ENCODE measurements at places on chromosomes 5 and 9.

DNA sequence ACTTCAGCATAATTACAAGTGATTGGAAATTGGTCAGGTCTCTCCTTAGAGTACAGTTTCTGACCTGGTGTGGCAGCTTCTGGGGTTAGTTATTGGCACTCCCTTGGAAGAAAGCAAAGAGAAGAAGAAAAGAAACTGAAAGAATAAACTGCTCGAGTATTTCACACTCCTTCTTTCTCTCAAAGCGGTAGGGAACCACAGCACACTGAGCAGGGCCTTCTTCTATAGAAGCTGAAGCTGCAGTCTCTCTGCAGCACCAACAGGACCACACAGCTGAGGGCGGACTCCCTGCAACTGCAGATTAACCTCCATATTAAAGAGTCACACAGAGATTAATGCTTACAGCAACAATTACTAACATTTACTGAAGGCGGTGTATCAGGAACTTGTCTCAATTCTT, 152.0 kb downstream of the TRPM6 start:
- DNase-seq, result no peak

DNA sequence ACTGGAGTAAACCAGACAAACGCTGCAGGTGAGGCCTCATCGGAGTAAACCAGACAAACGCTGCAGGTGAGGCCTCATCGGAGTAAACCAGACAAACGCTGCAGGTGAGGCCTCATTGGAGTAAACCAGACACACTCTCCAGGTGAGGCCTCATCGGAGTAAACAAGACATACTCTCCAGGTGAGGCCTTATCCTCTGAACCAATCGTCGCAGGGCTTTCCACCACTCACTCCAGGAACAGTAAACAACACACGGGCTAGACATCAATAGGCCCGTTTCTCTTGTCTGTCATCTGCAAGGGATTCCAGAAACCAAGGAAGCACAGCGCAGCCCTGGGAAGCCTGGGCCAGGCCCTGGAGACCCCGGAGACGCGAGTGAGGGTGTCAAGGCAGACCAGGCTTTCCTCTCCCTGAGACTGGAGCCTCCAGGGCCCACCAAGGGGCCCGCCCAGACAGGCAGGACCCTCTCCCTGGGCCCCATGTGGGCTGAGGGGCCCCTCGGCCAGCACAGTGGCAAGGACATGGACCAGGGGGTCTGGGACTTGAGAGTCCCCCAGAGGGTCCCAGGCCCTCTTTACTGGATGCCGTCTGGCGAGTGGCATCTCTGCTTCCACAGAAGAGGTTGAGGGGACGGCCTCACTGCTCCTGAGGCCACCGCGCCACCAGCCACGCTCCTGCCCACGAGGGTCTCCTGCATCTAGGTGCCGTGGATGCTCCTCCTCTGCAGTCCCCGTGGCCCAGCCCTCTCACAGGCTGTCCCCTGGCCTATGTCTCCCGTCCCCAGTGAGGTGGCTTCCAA, 26.4 kb upstream of the NSMF start:
- DNase-seq, result no peak

GRCh38 chr5:141488591-141489561, at the start of gene PCDHGC5:
Gene PCDHGC5, plus strand, starts transcription at chr5:141489081. Its CDS starts 160 bp downstream, at chr5:141489241.
- DNase-seq, result peak; percentile 56

- no peak for DNase-seq
Observed at GRCh38 chr5:128815201-128815600, 150.1 kb upstream of the SLC27A6 start.

- DNase-seq, result no peak
Observed at GRCh38 chr9:136196404-136197083, 8.4 kb downstream of the LHX3 start.

DNA sequence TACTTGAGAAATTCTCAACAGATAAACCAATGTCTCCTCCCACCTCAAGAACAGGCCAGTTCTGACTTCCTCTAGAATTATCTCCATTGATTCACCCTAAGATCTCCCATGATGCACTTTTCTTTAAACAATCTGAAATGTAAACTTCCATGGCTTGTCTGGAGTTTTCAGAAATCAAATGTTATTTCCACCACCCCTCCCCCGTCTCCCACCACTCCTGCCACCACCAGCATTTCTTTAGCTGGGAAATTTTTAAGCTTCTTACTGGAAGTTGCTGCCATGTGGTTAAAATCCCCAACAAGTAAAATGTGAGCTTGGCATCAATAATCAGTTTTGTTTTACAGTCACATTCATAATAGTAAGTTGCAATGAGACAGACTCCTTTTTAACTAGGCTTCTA, 32.8 kb upstream of the BASP1 start:
- no peak for DNase-seq

DNA sequence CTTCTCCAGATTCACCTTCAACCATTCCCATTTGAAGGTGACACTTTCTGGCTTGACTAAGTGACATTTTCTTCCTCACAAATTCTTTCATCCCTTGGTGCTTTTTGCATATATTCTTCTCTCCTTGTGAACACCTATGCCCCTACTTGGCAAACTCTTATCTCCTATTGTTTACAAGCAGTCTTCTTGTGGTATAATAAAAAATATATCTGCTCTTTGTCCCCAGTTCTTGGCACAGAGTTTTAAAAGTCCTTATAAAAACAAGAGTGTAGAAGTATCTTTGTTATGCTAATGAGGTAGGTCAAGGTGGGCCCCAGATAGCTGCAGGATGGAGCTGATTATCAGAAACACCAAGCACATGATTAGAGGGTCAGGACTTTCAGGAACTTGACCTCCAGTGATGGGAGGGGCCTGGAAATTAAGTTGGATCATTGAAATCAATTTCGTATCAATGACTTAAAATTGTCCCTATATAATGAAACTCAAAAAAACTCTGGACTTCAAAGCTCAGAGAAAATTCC, 38.0 kb downstream of the TMEM161B start:
- no peak for DNase-seq

DNA sequence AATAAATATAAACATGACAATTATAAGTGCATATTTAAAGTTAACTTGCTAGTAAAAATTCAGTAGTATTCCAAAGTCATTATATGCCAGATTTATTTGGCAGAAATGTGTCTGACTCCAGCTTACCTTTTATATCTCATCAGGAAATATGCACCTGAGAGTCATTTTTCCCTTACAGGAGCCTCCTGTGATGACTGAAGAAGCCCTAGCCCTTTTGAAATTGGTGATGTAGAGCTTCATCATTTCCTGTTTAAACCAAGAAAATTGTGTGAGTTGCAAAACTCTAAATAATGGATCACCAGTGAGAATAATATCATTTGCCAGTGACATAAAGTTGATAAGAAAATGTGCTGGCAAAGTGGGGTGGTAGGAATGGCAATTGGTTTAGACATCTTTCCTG, 42.1 kb upstream of the CTNND2 start:
- DNase-seq, result no peak

- DNase-seq, result no peak
Observed at GRCh38 chr9:91346644-91347043, 15.1 kb downstream of the AUH start.

- no peak for DNase-seq
Observed at GRCh38 chr5:136033234-136033633, 4.4 kb downstream of the TGFBI start.

GRCh38 chr5:21613971-21614488, 1239.1 kb downstream of the CDH12 start:
- DNase-seq, result no peak

DNA sequence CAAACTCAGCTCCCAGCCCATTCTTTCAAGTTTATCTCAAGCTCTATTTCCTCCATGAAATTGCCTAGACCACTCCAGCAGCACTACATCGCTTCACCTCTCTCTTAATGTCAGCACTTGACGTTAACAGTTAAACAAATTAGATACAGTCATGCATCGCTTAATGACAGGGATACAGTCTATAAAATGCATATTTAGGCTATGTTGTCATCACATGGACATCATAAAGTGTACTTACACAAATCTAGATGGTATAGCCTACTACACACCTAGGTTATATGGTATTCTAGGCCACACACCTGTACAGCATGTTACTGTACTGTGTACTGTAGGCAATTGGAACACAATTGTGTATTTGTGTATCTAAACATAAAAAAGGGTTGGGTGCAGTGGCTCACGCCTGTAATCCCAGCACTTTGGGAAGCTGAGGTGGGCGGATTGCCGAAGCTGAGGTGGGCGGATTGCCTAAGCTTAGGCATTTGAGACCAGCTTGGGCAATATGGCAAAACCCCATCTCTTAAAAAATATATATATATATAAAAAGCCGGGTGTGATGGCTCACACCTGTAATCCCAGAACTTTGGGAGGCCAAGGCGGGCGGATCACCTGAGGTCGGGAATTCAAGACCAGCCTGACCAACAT, 13.4 kb upstream of the PCSK5 start:
- DNase-seq, result no peak
